ENCODE measurements at places on chromosomes 7 and 10. TPM values are rescaled to one million over a fixed set of nuclear protein-coding genes. Genes with fewer than 3 reads are reported as not detected.

AKR1C8 gene
- not detected for total RNA-seq

DNA sequence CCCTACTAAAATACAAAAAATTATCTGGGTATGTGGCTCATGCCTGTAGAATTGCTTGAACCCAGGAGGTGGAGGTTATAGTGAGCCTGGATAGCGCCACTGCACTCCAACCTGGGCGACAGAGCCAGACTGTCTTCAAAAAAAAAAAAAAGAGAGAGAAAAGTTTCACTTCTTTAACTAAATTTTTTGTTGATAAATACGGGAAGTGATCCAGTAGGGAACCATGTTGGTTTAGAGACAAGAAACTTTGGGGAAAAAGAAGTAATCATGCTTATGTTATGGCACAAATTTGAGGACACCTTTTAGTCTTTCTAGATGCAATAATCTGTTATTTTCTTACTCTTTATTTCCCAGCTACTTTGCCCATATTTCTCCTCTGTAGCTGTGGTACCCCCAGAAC, 309.7 kb downstream of the TYW1 start:
- no peak for DNase-seq

DNA sequence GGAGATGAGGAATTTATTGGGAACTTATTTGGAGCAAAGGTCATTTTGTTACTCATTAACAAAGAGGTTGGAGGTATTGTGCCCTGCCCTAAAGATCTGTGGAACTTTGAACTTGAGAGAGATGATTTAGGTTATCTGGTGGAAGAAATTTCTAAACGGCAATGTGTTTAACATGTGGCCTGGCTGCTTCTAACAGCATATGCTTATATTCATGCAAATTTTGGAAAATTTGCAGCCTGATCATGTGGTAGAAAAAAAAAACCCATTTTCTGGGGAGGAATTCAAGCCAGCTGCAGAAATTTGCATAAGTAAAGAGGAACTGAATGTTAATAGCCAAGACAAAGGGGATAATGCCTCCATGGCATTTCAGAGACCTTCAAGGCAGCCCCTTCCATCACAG, 10.7 kb upstream of the PANK1 start:
- DNase-seq: no peak

- no peak for DNase-seq
Observed at GRCh38 chr7:27302590-27302989, 60.0 kb downstream of the EVX1 start.
